NCI-H510A treated with DMSO at 0.1 percent for 48 hours (cell line): ENCODE measurements at places on chromosomes 4 and X.

GRCh38 chr4:158622251-158622650 lies 49.4 kb downstream of the C4orf46 start:
- no peak for DNase-seq

- no peak for DNase-seq
These were observed 10.8 kb upstream of the PHKA2 start for GRCh38 chrX:18994713-18995112.

DNA sequence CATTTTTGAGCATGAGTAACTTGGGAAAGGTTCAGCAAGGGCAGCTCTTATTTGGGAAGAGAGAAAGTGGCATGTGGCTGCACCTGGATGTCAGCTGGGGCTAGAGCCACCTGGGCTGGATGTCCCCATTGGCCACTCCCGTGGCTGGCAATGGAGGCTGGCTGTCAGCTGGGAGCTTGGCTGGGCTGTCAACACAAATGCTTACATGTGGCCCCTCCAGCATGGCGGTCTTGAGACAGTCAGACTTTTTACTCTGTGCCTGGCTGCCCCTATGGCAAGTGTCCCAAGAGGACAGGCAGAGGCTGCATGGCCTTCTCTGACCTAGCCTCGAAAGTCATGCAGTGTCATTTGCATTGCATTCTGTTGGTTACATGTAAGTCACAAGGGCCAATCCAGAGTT lies 99.6 kb downstream of the FAM53A start:
- DNase-seq = no peak

GRCh38 chr4:54446581-54446980 lies 211.2 kb upstream of the KIT start:
- DNase-seq = no peak

- DNase-seq = no peak
These were observed 12.5 kb downstream of the IRF2 start for GRCh38 chr4:184461711-184462441.

GRCh38 chr4:44493924-44494323 lies 45.3 kb upstream of the KCTD8 start:
- DNase-seq = no peak

- no peak for DNase-seq
These were observed 2121.5 kb upstream of the AGA start for GRCh38 chr4:179563741-179564140.

DNA sequence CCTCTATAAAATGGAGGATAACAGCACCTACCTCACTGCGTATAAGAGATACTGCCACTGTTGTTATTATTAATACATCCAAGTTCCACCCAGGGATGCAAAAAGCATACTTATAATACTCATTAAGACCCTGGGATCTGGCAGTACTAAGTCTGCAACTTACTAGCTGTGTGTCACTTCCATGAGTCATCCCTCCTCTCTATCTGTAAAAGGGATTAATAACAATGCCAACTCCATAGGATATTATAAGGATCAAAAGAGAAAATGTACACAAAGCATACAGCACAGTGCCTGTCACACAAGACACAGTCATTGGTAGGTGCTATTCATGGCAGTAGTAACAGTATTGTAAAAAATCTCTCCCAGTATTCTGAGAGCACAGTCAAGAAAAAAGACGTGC lies 216.7 kb downstream of the HS6ST2 start:
- no peak for DNase-seq

- no peak for DNase-seq
These were observed 1.3 kb upstream of the JAKMIP1 start for GRCh38 chr4:6201580-6202091.

- DNase-seq = no peak
These were observed 95.3 kb downstream of the FANCB start for GRCh38 chrX:14777525-14777924.

- no peak for DNase-seq
These were observed 158.2 kb upstream of the DDIT4L start for GRCh38 chr4:100348473-100348872.

GRCh38 chr4:130110770-130111169 lies 1014.8 kb downstream of the C4orf33 start:
- DNase-seq = no peak

GRCh38 chrX:138519296-138519695 lies 192.2 kb downstream of the FGF13 start:
- no peak for DNase-seq

GRCh38 chrX:70331161-70331560 lies 41.3 kb downstream of the KIF4A start:
- DNase-seq = no peak
